ENCODE measurements at places on chromosomes 4 and X.

GRCh38 chr4:149045731-149046130 is 603.5 kb upstream of the NR3C2 start:
- DNase-seq, result no peak

DNA sequence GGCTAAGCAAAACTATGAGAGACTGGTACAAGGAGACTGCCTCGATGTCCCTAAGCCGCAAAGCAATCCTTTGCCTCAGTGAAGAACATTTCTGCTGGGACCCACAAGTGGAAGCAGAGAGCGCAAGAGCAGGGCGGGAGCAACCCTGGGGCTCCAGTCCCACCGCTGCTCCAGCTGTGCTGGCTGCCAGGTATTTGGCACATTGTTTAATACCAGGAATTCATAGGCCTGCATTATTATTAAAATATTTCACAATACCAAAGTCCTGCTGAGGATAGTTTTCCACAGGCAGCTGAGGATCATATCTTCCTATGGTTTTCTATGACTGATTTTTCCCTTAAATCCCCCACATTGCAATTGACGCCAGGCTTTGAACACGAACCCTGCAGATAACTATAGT is 163.5 kb upstream of the TLL1 start:
- no peak for DNase-seq

GRCh38 chr4:113051361-113051760 is 1.9 kb downstream of the ANK2 start:
- no peak for DNase-seq

- DNase-seq, result no peak
These were observed 827 bp downstream of the PORCN start for GRCh38 chrX:48509619-48510018.

GRCh38 chr4:108118505-108118904 is 50.2 kb downstream of the LEF1 start:
- DNase-seq, result no peak

GRCh38 chr4:27084685-27085361 is 224.2 kb downstream of the STIM2 start:
- DNase-seq, result no peak

GRCh38 chr4:23972187-23972586 is 82.3 kb upstream of the PPARGC1A start:
- no peak for DNase-seq

GRCh38 chrX:18984381-18985185 is 669 bp upstream of the PHKA2 start:
- peak; percentile 35 for DNase-seq

- DNase-seq, result no peak
These were observed 20.6 kb upstream of the COQ2 start for GRCh38 chr4:83305187-83305586.

DNA sequence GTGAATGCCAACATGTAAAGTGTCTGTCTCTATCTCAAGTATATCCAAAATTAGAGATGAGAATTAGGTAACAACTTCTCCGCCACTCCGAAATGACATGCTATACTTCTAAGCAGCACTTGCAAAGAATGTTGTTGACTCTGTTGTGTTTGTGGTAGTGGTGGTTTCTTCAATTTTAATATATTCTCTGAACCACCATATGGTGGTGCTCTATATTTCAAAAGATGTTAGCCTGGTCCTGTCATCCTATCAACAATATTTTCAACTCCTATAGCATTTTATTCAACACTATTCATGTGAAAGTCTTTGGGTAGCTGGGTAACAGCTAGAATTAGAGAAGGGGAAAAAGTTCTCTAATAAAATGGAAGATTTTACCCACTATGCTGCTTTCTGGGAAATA is 1622.8 kb upstream of the IGFBP7 start:
- no peak for DNase-seq
